ENCODE measurements at places on chromosomes 7 and 10. TPM values are rescaled to one million over a fixed set of nuclear protein-coding genes. Genes with fewer than 3 reads are reported as not detected.

VSTM4 gene
- 0.71 TPM for total RNA-seq

CLRN3 gene
- not detected for total RNA-seq

DNA sequence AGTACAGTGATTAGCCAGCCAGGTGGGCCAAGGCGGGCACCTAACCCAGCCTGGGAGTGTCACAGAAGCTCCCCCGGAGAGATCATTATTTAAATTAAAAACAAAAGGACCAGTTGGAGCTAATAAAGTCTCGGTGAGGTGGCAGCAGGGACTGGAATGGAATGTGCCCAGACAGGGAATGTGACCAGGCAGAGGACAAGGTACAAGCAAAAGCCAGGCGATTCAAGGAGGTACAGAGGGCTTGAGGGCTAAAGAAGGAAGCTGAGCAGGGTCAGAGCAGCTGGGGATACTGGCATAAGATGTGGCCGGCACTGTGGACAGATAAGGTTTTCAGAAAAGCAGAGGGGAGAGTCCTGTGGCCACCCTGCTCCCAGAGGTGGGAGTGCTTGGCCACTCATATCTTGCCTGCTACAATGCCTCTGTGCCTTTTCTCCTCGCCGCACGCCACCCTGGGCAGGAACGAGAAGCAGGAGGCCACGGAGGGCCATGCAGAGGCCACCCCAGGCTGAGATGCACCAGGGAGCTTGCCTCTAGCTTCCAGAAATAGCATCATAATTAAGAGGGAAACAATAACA, 13.2 kb downstream of the TMEM273 start:
- DNase-seq, result no peak

DNA sequence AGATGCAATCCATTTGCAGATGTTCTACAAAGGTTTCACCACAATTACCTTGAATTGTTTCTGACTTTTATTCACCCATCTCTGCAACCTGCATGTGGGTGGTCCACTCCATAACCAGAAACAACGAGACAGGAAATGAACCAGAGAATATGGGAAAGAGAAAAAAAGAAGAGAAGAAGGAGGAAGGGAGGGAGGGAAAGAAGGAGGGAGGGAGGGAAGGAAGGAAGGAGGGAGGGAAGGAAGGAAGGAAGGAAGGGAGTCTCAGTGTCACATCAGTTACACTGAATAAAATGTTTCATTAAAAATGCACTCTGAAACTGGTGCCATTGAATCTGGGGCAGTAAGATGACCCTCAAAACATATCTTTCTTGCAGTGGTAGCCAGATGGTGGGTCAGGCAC, 301.3 kb upstream of the MGMT start:
- no peak for DNase-seq

GFRA1 gene
- 5.1 TPM for total RNA-seq

- DNase-seq, result no peak
Observed at GRCh38 chr10:130418731-130419130, 282.5 kb downstream of the GLRX3 start.

DNA sequence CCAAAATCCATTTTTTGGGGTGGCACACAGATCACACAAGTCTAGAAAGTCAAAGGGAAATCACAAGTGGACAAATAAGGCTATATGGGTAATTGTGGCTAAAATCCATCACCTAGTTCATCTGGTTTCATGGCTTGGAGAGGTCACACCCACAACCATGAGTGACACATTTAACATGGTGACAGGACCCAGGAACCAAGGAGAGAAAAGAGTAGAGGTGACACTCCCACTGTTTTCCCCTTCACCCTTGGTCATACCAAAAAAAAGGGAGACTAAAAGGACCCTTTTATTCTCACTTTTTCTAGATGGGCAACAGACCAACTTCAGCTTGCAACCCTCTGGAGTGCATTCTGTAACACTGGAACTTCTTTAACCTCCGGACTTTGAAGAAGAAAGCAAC, 46.2 kb upstream of the ZNF107 start:
- no peak for DNase-seq

SEC31B gene
- total RNA-seq, result 6.4 TPM

DNA sequence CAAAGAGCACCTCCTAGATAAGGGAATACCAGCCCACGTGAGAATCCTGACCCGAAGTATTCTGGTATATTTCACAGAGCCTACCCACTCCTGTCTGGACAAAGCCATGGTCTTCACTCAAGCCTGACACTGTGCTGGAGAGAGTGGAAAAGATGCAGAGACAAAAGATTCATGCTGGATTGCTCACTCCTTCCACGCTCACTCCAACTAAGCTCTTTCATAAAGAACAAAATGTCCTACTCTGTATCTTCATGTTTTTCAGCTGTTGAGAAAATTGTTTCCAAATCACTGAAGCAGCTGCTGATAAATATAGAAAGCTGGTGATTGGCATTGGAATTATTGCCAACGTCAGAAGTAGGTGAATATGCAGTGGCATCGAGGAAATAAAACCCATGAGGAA, 106.0 kb downstream of the ABLIM1 start:
- no peak for DNase-seq

DNA sequence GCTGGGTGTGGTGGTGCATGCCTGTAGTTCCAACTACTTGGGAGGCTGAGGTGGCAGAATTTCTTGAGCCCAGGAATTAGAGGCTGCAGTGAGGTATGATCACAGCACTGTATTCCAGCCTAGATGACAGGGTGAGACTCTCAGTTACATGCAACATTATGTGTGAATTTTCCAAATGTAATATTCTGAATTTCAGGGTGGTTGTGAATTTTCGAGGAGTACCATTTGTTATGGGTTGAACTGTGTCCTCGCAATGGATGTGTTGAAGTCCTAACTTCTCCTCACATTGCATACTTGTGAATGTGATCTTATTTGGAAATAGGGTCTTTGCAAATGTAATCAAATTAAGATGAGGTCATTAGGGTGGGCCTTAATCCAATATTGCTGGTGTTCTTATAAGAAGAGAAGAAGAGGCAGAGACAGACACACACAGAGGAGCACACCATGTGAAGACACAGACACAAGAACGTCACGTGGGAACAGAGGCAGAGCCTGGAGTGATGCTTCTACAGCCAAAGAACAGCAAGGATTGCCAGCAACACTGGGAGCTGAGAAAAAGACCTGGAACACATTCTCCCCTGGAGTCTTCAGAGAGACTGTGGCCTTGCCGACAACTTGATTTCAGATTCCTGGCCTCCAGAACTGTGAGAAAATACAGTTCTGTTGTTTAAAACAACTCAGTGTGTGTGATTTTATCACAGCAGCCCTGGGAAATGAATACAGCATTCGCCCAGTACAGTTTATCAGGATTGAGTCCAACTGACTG, 91.9 kb downstream of the ZNF783 start:
- DNase-seq, result no peak

SH2D4B gene
- 0.09 TPM for total RNA-seq

- no peak for DNase-seq
Observed at GRCh38 chr7:55277916-55278315, 87.2 kb upstream of the LANCL2 start.

GRCh38 chr7:53350241-53350640, 314.8 kb downstream of the POM121L12 start:
- DNase-seq, result peak; percentile 87

DNA sequence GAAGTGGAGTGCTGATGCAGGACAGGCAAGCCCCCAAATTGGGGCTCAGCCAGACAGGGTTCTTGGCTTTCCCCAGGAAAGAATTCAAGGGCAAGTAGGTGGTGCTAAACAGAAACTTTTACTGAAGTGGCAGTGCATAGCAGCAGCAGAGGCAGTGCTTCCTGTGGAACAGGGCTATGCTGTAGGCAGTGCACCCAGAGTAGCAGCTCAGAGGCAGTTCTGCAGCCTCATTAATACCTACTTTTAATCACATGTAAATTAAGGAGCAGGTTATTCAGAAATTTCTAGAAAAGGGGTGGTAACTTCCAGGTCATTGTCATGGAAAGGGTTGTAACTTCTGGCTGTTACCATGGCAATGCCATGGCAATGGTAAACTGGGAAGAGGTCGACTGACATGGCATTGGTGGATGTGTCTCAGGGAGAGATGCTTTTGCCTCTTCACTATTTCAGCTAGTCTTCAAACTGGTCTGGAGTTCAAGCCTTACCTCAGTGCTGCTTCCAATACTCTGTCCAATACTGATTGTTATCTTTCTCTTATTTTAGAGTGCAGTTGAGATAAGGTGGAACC, 29.2 kb downstream of the PRSS58 start:
- DNase-seq, result no peak

TUBB8 gene
- 2.4 TPM for total RNA-seq

DNA sequence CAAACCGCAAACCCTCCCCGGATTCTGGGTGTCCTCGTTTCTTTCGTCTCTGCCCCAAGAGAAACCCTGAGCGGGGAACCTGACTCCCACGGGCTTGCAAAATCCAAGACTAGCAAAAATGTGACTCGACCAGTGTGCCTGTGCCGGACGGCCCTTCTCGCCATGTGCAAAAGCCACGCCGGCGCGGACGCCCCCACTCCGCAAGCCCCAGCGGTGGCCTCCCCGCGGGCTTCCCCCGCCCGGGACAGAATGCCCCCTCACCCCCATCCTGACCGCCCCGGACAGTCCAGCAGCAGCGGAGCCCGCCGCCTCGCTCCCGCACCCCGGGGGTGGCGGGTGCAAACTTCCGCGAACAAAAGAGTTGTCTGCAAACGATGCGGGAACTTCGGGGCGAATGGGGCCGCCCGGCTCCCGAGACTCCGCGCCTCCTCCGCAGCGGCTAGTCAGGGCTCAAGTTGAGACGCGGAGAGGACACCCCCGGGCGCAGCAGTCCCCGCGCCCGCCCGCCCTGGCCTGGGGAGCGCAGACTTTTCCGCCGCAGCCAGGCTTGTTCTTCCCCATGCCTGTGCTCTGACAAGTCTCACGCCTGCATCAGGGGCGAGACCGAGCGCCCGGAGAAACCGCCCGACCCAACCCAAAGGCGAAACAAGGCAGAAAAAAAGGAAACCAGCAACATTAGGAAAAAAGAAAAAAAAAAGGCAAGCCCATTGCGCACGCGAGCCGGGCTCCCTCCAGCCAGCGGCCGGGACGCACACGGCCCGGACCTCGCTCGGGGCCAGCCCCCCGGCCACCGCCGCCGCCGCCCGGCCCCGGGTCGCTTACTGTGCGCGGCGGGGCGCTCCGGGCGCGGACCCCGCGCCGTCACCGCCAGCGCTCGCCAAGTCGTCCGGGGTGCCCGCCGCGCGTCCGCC, 732 bp downstream of the FAM53B start:
- DNase-seq, result peak; percentile 49

DNA sequence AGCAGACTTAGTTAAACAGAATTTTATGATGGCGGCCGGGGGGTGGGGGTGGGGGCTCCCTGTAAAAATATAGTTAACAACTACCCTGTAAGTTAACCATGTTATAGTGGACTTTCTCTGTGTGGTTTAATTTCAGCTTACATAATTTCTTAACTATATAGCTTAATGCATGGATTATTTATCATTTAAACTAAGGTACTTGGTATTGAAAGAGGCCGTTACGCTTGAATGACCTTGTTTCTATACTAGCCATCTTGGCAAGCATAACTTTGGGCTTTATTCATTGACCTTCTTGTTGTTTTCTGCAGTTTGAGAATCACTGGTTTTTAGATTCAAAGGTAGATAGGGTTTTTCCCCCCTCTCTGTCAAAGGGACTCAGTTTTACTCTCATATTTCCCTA, 8.4 kb downstream of the EIF4EBP2 start:
- no peak for DNase-seq

GRCh38 chr7:70726951-70727378, 405.0 kb upstream of the GALNT17 start:
- DNase-seq, result no peak

All from WTC11 (cell line).